T-helper 17 cell (primary cell): ENCODE measurements at places on chromosomes 7 and 10. TPM values are rescaled to one million over a fixed set of nuclear protein-coding genes. Genes with fewer than 3 reads are reported as not detected.

SMNDC1 gene
- total RNA-seq = 50.4 TPM

ZNF862 gene
- total RNA-seq = 27.5 TPM

IDI2 gene
- total RNA-seq = not detected

CHAT gene
- not detected for total RNA-seq

FOXP2 gene
- 0.25 TPM for total RNA-seq

GCK gene
- not detected for total RNA-seq
